ENCODE measurements at places on chromosomes 1 and 21.

- no peak for DNase-seq
Measured at GRCh38 chr1:7227654-7228053, 442.4 kb downstream of the CAMTA1 start.

DNA sequence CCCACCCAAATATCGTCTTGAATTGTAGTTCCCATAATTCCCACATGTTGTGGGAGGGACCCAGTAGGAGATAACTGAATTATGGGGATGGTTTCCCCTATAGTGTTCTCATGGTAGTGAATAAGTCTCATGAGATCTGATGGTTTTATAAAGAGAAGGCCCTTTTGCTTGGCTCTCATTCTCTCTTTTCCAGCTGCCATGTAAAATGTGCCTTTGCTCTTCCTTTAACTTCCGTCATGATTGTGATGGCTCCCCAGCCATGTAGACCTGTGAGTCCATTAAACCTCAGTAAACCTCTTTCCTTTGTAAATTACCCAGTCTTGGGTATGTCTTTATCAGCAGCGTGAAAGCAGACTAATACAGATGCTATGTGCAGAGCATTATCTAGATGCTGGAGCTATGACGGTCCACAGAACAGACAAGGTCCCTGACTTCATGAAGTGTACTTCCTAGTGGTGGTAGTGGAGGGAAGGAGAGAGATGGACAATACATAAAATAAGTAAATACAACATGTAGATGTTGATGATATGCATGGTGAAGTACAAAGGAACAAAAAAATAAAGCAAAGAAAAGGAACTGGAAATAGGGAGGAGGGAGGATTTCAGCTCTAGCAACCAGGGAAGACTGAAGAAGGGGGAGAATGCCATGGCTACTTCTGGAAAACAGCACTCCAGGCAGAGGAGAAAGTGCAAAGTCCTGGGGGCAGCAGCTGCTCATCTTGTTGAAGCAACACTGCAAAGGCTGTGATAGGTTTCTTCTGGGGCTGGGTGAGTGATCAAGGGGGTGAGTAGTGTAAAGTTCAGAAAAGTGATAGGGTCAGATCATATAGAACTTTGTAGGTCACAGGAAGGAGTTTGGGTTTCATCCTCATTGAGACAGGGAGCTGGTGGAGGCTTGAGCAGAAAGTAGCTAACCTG is 6.8 kb upstream of the RCAN1 start:
- DNase-seq, result no peak

- DNase-seq, result no peak
Measured at GRCh38 chr1:90959352-90960206, 62.3 kb downstream of the ZNF644 start.

GRCh38 chr1:66678146-66678545 is 74.1 kb upstream of the DYNLT5 start:
- DNase-seq, result no peak
